ENCODE measurements at places on chromosomes 12 and 14.

DNA sequence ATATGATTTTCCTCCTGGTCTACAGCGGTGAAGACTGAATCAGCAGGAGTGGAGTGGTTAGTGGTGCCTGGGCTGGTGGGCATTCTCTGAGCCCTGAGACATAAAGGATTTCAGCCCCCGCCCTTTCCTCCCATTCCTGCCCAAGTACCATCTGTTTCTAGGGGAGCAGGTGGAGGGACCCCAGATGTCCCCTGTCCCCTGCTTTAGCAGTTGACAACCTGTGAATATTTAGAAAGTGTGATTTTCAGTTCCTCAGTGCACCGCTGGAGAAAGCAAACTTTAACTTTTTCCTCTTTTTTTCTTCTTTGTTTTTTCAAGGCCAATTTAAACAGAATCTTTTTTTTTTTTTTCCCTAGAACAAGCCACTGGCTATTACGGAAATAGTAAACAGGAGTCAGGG lies 163.8 kb upstream of the MYL2 start:
- no peak for DNase-seq

DNA sequence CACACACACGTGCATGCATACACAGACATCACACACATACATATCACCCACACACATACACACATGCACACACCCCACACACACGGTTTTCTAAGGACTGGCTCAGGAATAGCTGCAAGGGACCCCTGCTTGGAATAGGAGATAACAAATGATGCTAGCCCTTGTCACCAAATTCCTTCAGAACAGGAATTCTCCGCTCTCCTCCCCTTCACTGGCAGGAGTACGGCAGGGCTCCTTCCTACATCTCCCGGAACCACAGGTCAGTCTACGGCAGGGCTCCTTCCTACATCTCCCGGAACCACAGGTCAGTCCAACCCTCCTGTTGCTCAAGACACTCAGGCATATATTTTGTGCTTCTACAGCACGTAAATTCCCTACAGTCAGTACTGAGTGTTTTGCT lies 23.9 kb downstream of the PHLDA1 start:
- DNase-seq, result no peak

DNA sequence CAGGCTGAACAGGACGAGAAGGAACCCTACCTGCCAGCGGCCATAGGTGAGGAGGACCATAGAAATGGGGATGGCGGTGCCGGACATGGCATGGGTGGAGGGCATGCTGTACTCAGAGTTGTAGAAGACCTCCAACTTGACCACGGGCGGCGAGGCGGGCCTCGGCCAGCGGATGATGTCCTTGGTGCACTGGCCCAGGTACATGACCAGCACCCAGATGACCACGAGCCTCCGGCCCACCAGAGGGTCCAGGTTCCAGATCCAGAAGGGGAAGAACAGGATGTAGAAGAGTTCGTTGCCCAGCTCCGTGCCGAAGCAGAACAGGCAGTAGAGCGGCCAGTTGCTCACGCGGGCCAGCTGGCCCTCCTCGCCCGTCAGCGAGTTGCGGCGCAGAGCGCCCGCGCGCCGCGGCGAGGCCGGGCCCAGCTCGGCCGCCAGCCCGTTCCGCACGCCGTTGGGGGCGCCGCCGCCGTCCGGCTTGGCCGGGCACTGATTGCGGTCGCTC lies 582 bp downstream of the SGPP1 start:
- DNase-seq, result peak; percentile 17

GRCh38 chr14:38904959-38905358 lies 198.1 kb downstream of the SEC23A start:
- DNase-seq, result no peak

GRCh38 chr14:103430358-103430757 lies 45.1 kb downstream of the MARK3 start:
- DNase-seq, result no peak

Data from activated CD4-positive, alpha-beta T cell treated with anti-CD3 and anti-CD28 coated beads, Interleukin-2, amount 10 ng/mL, durations not matched to agents 7 days and 5 days (primary cell).